ENCODE measurements at places on chromosomes 2 and 18.

DNA sequence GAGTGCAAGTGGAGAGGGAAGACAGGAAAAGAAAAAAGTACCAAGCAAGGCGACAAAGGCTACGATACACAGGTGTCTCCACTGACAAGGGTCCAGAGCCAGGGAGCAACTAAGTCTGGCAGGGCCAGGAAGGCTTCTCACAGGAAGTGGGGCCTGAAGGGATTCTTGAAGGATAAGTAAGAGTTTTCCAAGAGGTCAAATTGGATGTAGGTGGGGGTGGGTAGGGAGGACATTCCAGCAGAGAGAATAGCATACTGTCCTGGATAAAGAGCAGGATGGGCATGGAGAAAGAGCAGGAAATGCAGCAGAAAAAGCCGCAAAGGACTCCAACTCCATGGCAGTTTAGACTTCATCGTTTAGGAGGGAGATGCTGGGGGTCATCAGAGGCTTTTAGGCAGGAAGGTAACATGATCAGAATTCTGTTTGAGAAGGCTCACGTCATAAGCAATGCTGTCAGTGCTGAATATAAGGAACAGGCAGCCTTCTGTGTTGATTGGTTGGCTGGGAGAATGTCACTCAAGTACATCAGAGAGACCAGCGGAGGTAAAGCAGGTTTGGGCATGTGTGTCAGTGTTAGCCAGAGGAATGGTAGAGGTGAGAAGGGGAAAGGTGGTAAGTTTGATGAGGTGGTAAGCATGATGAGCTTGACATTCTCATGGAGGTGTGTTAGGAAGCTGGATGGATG, 35.1 kb downstream of the ARHGAP25 start:
- DNase-seq, result no peak

GRCh38 chr2:238919307-238919706, 71.4 kb downstream of the TWIST2 start:
- DNase-seq, result no peak

DNA sequence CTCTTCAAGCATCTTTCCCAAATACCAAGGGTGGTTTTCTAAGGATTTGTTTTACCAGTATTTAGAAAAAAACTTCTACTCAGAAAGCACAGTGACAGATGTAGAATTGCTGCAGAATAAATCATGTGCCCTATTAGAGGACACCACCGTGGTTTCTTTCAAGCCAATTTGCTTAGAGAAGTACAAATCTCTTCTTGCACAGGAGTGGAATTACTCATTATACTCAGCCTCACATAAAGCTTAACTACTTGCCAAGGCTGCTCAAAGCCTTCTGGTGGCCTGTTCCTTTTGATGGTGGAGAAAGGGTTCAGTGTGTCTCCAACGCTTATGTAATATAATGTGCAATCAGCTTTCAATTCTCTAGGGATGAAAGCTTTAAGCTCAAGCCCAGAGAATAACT, 66.5 kb upstream of the CTNNA2 start:
- DNase-seq, result peak; percentile 2

GRCh38 chr2:111652681-111653080, 231.3 kb downstream of the ANAPC1 start:
- no peak for DNase-seq

DNA sequence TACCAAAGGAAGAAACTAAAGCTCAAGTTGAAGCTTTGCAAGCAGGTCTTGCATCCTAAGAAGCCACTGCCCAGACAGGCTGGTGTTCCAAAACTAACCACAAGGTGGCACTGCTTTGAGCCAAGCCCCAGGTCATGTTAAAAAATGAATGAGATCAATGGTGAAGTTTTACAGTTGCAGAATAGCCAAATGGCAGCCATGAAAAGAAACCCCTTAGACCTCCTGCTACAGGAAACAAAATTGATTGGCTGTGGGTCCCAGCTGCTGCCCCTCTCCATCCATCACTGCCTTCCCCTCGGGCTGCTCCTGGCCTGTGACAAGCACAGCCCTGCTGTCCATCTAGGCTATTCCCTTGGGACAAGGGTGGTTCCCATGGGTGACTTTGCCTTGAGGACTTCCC, 20.7 kb upstream of the MREG start:
- peak; percentile 75 for DNase-seq

- no peak for DNase-seq
Observed at GRCh38 chr18:28960146-28960545, 783.2 kb upstream of the CDH2 start.

DNA sequence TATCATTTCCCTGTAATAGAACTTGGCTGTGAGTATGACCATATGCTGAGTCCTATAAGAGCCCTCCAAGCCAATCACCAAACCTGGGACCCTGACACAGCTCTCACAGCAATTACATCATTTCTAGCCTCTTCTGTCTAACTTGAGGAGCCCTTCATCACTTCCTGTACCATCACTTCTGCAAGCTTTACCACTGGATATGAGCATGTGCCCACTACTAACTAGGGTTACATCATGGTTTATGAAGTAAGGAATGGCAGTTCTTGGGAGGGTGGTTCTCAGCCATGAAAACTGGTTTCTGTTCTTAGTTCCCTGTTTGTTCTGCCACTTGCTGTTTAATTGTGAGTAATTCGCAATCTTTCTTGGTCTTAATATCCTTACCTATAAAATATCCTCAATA, 31.0 kb upstream of the EPB41L3 start:
- DNase-seq, result no peak

DNA sequence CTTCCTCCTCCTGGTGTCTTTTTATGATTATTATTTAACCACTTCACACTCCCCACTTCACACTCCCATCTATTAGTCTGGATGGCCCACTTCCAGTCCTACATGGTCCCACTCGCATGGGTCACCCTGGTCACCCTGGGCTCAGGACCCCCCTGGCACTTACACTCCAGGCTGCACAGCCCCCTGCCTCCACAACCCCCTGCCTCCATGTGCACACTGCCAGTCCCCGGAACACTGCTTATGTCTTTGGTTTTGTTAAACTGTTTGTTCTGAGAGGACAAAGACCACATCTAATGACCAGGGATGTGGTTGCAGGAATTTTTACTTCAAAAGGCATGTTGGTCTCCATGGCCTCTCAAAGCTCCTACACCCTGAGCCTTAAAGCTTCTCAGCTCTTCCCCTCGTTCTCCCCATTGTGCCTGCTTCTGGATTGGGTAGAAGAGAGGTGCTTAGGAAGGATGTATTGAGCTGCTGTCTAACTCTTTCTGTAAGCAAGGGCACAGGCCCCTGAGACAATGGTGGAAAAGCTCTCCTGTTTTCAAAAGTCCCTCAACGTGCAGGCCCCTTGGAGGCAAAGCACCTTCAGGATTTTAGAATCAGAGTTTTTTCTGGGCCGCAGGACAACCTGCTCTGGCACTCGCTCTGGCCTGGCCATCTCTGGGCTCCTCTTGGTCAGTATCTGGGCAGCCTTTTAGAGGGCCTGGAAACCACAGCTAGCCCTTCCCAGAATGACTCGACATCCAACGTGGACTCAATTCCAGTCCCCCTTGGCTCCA, 150.0 kb upstream of the HAAO start:
- DNase-seq, result no peak

- DNase-seq, result no peak
Observed at GRCh38 chr2:96095116-96095636, 21.2 kb downstream of the ADRA2B start.

DNA sequence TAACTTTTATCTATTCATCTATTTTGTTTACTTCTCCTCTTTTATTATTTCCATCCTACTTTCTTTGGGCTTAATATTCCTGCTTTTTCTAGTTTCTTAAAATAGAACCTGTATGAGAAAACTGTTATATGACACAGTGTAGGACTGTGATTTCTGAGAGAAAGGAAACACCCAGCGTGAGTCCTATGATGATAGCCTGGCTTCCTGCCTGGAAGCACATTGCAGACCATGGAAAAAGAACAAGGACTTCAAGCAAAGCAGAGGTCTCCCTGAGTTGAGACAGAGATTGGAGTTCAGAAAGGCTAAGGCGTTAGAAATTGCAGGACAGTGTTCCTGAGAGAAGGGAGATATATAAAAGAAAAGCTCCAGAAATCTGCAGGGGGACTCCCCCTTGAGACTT, 7.8 kb downstream of the RBM44 start:
- peak; percentile 1 for DNase-seq

DNA sequence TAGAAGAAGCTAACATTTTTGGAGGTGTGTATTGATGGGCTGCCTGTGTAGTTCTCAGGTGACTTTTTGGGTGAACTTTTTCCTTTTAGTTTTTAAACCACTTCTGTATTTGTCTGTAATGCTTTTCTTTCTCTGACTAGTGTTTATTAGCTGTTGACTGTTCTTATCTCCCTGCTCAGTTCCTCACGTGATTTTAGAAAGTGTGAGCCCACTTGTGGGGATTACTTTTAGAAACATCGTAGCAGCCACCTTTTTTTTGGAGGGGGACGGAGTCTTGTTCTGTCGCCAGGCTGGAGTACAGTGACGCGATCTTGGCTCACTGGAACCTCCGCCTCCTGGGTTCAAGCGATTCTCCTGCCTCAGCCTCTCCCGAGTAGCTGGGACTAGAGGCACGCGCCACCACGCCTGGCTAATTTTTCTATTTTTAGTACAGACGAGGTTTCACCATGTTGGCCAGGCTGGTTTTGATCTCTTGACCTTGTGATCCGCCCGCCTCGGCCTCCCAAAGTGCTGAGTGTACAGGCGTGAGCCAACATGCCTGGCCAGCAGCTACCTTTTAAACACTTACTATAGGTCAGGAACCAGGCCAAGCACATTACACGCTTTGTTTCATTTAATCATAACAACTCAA, 9.2 kb upstream of the CDKL4 start:
- DNase-seq, result no peak

GRCh38 chr2:6864923-6865345, 773 bp downstream of the CMPK2 start:
- DNase-seq, result no peak

DNA sequence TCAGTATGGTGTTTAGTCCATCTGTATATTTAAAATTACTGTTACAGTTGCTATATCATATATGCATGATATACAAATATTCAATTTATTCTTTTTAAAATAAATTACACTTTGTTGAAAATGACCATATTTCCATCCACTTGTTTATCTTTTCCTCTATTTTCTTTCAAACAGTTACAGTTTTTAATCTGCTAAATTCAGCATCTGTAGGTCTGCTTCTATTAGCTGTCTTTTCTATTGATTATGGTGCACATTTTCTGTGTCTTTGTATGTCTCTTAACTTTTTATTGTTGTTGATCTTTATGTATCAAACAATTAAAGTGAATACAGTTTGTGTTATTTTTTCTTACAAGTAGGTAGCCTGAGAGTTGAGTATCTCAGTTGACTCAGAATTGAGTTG, 28.1 kb downstream of the IL18R1 start:
- DNase-seq, result no peak

- DNase-seq, result peak; percentile 41
Observed at GRCh38 chr2:172704072-172704936, 31.3 kb upstream of the RAPGEF4 start.

- no peak for DNase-seq
Observed at GRCh38 chr2:45904267-45904945, 252.9 kb downstream of the PRKCE start.

DNA sequence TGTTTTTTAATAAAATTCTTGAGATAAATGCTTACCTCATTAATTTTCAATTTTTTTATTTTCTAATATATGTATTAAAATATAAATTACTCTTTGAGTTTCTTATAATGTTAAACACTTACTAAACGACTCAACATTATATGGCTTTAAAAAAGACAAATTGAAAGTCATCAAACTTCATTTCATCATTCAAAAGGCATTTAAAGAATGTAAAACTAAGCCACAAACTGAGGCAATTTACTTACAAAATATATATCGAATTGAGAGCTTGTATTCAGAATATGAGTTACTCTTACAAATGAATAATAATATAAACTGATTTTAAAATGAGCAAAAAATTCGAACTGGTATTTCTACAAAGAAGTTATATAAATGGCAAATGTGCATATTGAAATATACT, 1262.2 kb upstream of the PIK3C3 start:
- no peak for DNase-seq

- DNase-seq, result no peak
Observed at GRCh38 chr2:101253703-101254450, 1.2 kb downstream of the CNOT11 start.

DNA sequence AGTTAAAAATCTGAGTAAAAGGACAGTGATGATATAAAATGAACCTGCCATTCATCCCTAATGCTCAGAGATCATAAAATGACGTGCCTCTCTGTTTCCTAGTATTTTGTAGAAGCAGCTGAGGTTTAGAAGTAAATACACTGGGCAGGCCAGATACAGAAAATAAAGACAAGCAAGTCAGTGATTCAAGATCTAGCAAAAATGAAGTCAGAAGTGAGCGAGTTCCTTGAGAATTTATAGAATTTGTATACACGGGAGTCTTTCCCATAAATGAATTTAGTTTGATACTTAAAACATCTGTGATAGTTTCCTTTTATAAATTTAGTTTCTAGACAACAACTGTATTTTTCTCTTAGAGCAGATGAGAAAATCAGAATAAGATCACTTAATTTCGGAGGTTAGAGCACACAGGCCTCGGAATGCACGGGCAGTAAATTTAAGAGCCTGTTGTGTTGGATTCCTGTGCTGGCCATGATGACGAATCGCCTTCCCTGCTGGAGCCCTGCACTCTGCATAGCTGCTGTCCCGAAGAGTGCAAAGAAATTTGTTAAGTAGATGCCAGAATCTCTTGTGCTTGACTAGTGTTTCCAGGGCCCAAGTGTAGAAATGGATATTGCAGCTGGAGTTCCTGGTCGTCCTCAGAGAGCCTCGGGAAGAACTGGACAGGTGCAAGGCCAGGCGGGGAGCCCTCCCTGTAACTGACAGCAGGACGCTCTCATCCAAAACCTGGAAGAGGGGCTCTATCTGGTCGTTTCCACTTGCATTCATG, 83.7 kb upstream of the RBM44 start:
- DNase-seq, result no peak

DNA sequence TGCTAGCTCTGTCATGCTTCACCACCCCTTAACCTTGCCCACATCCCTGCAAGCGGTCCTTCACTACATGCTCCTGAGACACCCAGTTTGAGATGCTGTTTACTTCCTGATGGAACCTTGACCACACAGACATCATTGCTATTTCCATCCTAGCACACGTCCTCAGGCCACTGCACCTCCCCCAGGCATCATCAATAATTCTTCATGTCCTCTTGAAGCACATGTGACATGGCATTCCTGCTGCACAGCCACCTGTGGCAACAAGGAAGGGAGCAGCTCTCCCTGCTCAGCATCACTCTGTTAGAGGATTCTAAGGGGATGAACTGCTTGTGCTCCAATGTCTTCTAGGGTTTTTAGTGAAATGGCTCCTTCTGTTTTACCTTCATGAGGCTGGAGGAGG, 26.1 kb upstream of the ST3GAL5 start:
- no peak for DNase-seq

DNA sequence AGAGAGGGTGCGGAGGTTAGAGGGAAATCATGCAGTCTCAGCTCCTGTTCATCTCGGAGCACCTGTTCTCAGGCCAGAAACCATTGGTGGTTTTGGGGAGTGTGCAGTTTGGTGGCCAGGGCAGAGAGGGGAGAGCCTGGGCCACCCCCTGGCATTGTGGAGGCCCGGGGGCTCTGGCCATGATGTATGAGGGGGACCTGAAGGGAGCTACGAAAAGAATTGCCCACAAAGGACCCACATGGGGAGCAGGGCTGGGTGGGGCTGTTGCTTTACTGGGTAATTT, 87.7 kb downstream of the DGKD start:
- no peak for DNase-seq
